Activated CD4-positive, alpha-beta T cell treated with anti-CD3 and anti-CD28 coated beads, Interleukin-2, Interleukin-6, amounts not matched to agents 100 ng/mL and 50 ng/mL, durations not matched to agents 16 hours and 8 hours (primary cell): ENCODE measurements at places on chromosomes 5 and 9.

GRCh38 chr9:123138163-123138562 is 104.7 kb downstream of the GPR21 start:
- DNase-seq, result no peak

- DNase-seq, result no peak
Observed at GRCh38 chr5:143843461-143843860, 31.5 kb downstream of the HMHB1 start.

- no peak for DNase-seq
Observed at GRCh38 chr5:143274952-143275351, 128.5 kb downstream of the NR3C1 start.

- no peak for DNase-seq
Observed at GRCh38 chr5:132877938-132878337, 4.5 kb downstream of the LEAP2 start.

GRCh38 chr9:35522700-35523099 is 32.8 kb downstream of the RUSC2 start:
- no peak for DNase-seq
